ENCODE measurements at places on chromosomes 16 and 17.
A peak's percentile ranks its signal among the peaks of the same experiment; 100 is the strongest.

GRCh38 chr16:3188925-3189825 lies 1.2 kb downstream of the OR1F1 start:
- DNase-seq: peak; percentile 24

GRCh38 chr17:50660042-50660886 lies 25.6 kb downstream of the ABCC3 start:
- no peak for DNase-seq

GRCh38 chr16:84096447-84097005 lies 20.2 kb downstream of the MBTPS1 start:
- DNase-seq: no peak

GRCh38 chr16:28534542-28535373 lies 4.0 kb downstream of the NUPR1 start:
- DNase-seq: no peak

DNA sequence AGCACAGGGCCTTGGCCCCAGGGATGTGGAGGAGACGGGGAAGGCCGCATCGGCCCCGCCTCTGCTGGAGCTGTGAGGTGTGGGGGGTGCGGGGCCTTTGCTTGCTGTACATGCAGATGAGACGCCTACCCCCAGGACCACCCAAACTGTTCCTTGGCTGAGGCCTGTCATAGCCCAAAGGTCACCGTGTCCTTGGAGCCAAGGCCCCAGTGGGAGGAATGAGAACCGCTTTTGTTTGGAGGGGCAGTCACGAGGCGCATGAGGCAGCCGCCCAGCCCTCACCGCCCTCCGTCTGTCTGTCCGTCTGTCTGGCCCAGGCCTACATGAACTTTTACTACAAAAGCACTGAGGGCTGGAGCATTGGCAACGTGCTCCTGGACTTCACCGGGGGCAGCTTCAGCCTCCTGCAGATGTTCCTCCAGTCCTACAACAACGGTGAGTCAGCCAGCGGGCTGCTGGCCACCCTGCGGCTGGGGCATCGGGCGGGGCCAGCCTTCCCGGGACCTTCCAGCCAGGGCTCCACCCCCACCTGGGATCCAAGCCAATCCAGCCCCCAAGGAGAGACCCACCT lies 8.8 kb downstream of the TAX1BP3 start:
- DNase-seq: no peak

- no peak for DNase-seq
Observed at GRCh38 chr16:65965628-65966027, 400.9 kb upstream of the CDH5 start.

- DNase-seq: no peak
Observed at GRCh38 chr16:13856811-13857511, 63.0 kb upstream of the ERCC4 start.

GRCh38 chr16:58614860-58615259 lies 14.8 kb downstream of the CNOT1 start:
- DNase-seq: no peak

DNA sequence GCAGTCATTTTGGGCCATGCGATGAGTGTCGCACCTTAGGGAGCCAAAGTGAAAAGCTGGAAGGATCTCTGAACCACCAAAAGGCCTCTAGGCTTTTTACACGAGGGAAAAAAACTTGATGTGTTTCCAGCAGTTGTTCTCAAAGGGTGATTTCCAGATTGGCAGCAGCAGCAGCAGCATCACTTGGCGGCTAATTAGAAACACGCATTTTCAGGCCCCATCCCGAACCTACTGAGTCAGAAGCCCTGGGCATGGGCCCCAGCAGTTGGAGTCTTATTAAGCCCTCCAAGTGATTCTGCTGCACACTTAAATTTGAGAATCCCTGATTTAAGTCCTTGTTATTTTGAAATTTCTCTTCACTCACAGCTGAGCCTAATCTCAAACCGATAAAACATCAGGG lies 25.3 kb upstream of the PYY start:
- DNase-seq: no peak

GRCh38 chr16:16133943-16134604 lies 89.2 kb downstream of the ABCC6 start:
- DNase-seq: no peak

GRCh38 chr16:21600031-21600773 lies 825 bp downstream of the METTL9 start:
- peak; percentile 30 for DNase-seq

DNA sequence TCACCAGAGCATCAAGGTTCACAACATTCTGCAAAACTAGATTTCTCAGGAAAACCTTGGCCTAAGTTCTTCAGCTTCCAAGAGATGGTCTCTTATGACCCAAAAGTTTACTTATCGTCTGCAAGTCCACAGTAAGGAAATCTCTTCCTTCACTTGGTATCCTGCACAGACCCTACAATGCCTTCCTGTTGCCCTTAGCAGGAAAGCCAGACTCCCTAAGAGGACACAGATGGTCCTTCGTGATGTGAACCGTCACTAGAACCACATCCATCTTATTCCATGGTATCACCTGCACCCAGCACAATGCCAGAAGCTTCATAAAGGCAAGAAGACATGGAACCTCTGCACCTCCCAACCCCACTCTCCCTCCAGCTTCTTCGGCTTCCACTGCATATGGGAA lies 34.1 kb downstream of the CMC2 start:
- DNase-seq: no peak
